ENCODE measurements at places on chromosomes 16 and 17.

- no peak for DNase-seq
These were observed 16.8 kb upstream of the DRG2 start for GRCh38 chr17:18070861-18071340.

DNA sequence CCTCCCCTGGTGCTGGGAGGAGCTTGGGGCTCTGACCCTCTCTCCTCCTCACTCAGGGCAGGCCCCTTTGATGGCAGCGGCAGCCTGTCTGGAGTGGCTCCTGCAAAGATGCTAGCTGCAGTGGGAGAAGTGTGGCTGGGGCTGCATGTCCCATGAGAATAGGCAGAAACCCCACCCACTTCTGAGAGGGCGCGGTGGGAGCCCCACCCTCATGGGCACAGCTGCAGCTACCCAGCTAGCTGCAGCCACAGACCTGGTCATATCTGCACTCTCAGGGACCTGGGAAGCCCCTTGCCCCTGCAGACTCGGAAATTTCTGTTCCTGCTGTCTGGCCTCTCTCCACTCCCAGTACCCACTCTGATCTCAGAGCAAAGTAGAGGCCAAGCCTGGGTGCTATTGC lies 72.2 kb upstream of the BRD7 start:
- DNase-seq = no peak

GRCh38 chr17:11446316-11446715 lies 152.0 kb upstream of the DNAH9 start:
- DNase-seq = no peak

- DNase-seq = no peak
These were observed 9.4 kb upstream of the CDR2 start for GRCh38 chr16:22383827-22384226.

DNA sequence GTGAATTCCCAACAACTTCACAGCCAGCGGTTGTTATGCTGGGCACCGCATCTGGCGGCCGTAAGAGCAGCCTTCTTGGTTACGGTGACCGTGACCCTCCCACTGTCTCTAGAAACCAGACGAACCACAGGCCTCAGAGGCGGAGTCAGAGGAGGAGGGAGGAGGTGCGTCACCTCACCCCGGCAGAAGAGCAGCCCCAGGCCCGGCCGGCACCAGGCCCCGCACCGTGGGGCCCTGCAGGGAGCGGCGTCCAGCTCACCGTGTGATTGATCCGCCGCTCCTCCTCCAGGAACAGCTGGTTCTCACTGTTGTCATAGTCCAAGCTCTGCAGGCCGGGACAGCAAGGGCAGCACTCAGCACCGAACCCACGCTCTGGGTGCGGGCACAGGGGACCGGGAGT lies 13.7 kb downstream of the CLCN7 start:
- peak; percentile 36 for DNase-seq

- no peak for DNase-seq
These were observed 4.1 kb downstream of the NETO2 start for GRCh38 chr16:47139561-47140185.

GRCh38 chr17:9291912-9292560 lies 270.7 kb downstream of the NTN1 start:
- peak; percentile 80 for DNase-seq

GRCh38 chr17:29844339-29845048 lies 85.5 kb downstream of the SSH2 start:
- no peak for DNase-seq

GRCh38 chr17:75996665-75997590 lies 3.7 kb upstream of the CDK3 start:
- no peak for DNase-seq

Data from right cardiac atrium (tissue), 5 donors.